ENCODE measurements at places on chromosomes 7 and 10.

- no peak for DNase-seq
Observed at GRCh38 chr10:79468015-79468560, 22.7 kb upstream of the ZCCHC24 start.

- no peak for DNase-seq
Observed at GRCh38 chr10:58104351-58104751, 163.3 kb downstream of the IPMK start.

- no peak for DNase-seq
Observed at GRCh38 chr7:139068544-139069399, 32.9 kb upstream of the ZC3HAV1L start.

- no peak for DNase-seq
Observed at GRCh38 chr7:106978425-106979420, 65.8 kb upstream of the PRKAR2B start.

GRCh38 chr7:107579554-107579884 is 527 bp upstream of the BCAP29 start:
- DNase-seq = no peak

DNA sequence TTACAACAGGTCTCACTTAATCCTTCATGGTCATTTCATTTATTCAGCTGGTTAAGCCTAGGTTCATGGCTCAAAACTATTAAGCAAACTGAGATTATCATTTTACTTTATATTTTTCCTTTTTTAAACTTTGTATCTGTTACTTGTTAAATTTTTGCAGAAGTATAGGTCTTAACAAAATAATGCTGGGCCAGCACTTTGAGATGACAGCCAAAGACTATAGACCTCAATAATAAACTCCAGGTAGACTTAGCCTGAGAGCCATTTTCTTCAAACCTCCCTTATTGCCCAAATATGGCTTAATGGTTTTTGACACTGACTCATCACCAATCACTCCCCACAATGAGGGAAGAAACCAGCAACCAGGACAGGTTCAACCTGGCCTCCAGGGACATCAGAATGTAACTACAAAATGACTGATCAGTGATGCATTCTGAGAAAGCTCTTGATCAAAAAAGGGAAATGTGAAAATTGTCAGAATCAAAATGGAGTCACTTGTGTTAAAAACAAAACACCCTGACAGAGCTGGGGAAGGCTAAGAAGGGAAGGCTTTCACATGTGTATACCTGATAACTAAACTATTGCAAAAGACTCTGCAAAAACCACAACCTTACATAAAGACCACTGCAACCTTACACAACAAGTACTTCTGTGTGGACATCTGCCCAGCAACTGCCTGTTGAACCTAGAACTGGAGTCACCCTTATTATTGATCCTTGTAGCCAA is 2.1 kb upstream of the CCDC126 start:
- no peak for DNase-seq

DNA sequence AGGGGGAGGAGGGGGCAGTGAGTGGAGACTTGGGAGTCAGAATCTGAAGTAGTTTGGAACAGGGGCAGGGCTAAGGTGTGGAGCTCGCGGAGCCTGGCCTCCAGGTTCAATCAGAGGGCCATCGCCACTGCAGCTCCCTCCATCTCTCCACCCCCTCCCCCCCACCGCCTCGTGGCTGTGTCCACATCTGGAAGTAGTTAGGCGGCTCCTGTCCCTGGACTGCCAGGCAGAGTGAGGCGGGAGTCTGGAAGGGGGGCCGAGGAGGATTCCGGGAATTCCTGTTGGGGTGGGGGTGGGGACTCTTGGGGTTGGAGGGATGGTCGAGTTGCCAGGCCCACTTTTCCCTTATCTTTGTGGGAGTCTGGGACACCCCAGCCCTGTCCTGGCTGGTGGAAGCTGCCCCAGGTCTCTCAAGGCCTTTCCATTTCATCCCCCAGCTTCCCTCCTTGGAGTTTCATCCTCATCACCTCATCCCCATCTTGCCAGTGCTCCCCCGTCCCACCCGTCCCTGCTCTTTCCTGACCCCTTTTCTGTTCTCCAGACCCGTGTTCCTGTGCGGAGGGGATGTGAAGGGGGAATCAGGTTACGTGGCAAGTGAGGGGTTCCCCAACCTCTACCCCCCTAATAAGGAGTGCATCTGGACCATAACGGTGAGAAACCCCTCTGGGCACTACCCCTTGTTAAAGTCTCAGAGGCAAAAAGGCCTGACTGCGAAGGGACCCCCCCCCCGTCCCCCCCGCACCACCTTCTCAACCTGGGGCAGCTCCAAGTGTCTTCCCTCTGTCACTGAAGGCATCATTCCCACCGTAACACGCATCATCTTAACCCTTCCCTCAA is 944 bp downstream of the PCOLCE start:
- no peak for DNase-seq

DNA sequence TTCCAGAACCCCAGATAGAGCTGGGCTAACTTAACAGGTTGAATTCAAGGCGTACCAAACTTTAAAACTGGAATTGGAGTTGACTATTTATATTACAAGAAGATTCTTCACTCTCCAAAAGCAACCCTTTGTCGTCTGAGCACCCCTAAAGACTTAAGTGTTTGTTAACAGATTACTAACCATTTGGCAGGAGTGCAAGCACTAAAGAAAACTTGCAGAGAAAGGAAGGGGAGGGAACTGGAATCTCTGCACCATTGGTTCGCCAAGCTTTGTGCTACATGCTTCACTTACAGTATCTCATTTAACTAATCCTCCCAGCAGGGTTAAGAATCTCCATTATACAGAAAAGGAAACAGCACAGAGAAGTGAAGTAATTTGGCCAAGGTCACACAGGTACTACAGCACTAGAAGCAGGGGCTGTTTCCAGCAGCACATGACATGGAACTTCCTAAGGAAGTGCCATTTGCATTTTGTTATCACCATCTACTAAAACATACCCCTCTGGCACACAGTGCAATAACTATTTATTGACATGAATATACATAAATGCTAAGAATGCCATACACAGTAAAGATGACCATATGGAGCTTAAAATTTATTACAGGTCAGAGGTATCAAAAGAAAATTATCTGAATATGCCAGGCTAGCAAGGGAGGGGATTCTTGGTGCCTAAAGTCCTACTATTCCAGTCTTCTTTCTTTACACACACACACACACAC is 201.2 kb downstream of the KCNMA1 start:
- no peak for DNase-seq
